Gastrocnemius medialis (tissue), 4 donors: ENCODE measurements at places on chromosomes 13 and 19. TPM values are rescaled to one million over a fixed set of nuclear protein-coding genes. Genes with fewer than 3 reads are reported as not detected.
A peak's percentile ranks its signal among the peaks of the same experiment; 100 is the strongest.

The C5AR1 gene
- 1.7 TPM for total RNA-seq

The LSR gene
- total RNA-seq: 5.4 TPM

The CYP2A6 gene
- not detected for total RNA-seq

The ZNF302 gene
- total RNA-seq: 21.3 TPM

GRCh38 chr19:12881172-12881808 is at the start of gene DNASE2:
Gene DNASE2, minus strand, starts transcription at chr19:12881449. Its CDS starts 74 bp downstream, at chr19:12881375.
- H3K27me3 ChIP-seq: peaks cover 15% of the 10 kb centered on the region
- H3K4me1 ChIP-seq: peaks cover 7% of the 10 kb centered on the region
- H3K4me3 ChIP-seq: peak within 1 kb of the TSS; percentile 81

DNA sequence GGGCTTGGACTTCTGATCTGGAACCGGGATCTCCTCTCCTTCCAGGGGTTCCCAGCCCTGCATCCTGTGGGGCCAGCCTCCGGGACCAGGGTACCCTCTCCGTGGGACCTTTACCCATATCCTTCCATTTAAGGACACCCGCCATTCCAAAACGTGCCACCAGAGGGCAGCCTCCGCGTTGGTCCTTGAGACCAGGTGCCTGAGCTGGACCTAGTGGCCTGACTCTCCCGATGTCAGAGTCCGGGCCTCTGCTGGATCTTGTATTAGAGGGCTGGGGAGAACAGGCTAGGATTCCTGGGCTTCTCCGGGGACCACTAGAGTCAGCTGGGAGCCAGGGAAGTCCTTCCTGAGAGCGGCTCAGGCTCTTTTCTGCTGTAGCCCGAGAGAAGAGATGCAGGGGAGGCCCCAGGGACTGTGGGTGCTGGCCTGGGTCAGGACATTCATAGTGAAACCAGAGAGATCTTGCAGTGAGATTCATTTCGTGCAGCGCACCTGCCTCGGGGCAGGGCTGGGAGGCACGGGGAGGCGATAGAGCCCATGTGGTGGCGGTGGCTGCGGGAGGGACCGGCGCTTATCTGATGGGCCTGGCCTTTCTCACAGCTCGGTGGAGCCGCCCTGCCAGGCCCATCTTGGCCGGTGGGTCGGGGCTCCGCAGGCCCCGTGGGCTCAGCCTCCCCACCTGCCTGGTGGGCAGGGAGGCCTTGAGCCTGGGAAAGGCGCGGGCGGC is 9.8 kb upstream of the SLC7A10 start:
- DNase-seq: peak; percentile 63
- no peak overlapping the region for H3K4me3 ChIP-seq
- H3K4me1 ChIP-seq: no peaks in the 10 kb centered on the region
- H3K27me3 ChIP-seq: no peaks in the 10 kb centered on the region

DNA sequence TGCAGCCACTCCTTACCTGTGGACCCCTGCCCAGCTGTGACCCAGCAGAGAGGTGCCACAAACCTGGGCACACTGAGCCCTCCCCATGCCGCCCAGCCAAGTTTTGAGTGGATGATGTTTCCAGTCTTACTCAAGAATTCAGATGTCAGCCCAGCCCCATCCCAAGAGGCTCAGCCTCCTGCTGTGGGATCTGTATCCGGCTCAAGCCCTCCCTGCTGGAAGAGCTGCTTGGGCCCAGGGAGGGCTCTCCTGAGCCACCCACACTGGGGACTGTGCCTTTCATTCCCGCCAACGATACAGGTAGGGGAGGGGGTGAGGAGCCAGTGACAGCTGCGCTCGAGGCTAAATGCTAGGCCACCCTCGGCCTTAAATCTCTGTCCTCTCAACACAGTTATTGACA is 5.9 kb upstream of the SLC7A9 start:
- H3K36me3 ChIP-seq: no peaks in the 10 kb centered on the region
- H3K27me3 ChIP-seq: no peaks in the 10 kb centered on the region
- DNase-seq: no peak
- H3K27ac ChIP-seq: no peak overlapping the region

- H3K36me3 ChIP-seq: no peaks in the 10 kb centered on the region
- no peak for DNase-seq
- no peaks in the 10 kb centered on the region for H3K4me1 ChIP-seq
- H3K27me3 ChIP-seq: no peaks in the 10 kb centered on the region
Measured at GRCh38 chr19:51253088-51253806, 2.4 kb downstream of the SIGLECL1 start.

GRCh38 chr19:6754653-6755463 is 12.4 kb downstream of the SH2D3A start:
- DNase-seq: no peak
- no peaks in the 10 kb centered on the region for H3K36me3 ChIP-seq
- no peak overlapping the region for H3K4me3 ChIP-seq
- H3K4me1 ChIP-seq: peaks cover 10% of the 10 kb centered on the region
- H3K27me3 ChIP-seq: no peaks in the 10 kb centered on the region
- no peak overlapping the region for H3K27ac ChIP-seq

GRCh38 chr19:51799034-51799773 is 4.2 kb downstream of the FPR3 start:
- H3K36me3 ChIP-seq: no peaks in the 10 kb centered on the region
- no peak overlapping the region for H3K4me3 ChIP-seq
- peak; percentile 40 for DNase-seq

GRCh38 chr13:41960637-41961465 is at the start of gene VWA8:
Gene VWA8, minus strand, starts transcription at chr13:41961109. Its CDS starts 94 bp downstream, at chr13:41961015.
- no peaks in the 10 kb centered on the region for H3K27me3 ChIP-seq
- peak within 1 kb of the TSS; percentile 90 for H3K27ac ChIP-seq
- peak within 1 kb of the TSS; percentile 92 for H3K4me3 ChIP-seq
- peaks cover 25% of the 10 kb centered on the region for H3K4me1 ChIP-seq

DNA sequence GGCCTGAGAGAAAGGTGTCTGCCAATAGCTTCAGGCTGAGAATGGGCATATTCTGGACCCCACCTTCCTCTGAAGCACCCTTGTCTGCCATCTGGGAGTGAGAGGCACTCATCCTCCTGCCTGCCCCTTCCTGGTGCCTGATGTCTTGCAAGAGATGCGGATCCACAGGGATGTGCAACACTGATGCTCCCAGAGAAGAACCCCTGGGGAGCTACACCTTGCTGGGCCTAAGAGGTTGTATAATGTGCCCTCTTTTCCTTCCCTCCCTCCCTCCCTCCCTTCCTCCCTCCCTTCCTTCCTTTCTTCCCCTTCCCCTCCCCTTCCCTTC is 34.6 kb downstream of the ADPRHL1 start:
- H3K27me3 ChIP-seq: no peaks in the 10 kb centered on the region
- DNase-seq: no peak
- H3K4me3 ChIP-seq: no peak overlapping the region

GRCh38 chr13:99288089-99288488 is 19.1 kb downstream of the GPR183 start:
- H3K27me3 ChIP-seq: no peaks in the 10 kb centered on the region
- peaks cover 37% of the 10 kb centered on the region for H3K4me1 ChIP-seq
- no peak overlapping the region for H3K4me3 ChIP-seq
- DNase-seq: no peak
- H3K36me3 ChIP-seq: no peaks in the 10 kb centered on the region

GRCh38 chr19:42191855-42192254 is 25.6 kb downstream of the DEDD2 start:
- no peaks in the 10 kb centered on the region for H3K4me1 ChIP-seq
- no peak for DNase-seq
- no peaks in the 10 kb centered on the region for H3K27me3 ChIP-seq
- no peaks in the 10 kb centered on the region for H3K36me3 ChIP-seq

DNA sequence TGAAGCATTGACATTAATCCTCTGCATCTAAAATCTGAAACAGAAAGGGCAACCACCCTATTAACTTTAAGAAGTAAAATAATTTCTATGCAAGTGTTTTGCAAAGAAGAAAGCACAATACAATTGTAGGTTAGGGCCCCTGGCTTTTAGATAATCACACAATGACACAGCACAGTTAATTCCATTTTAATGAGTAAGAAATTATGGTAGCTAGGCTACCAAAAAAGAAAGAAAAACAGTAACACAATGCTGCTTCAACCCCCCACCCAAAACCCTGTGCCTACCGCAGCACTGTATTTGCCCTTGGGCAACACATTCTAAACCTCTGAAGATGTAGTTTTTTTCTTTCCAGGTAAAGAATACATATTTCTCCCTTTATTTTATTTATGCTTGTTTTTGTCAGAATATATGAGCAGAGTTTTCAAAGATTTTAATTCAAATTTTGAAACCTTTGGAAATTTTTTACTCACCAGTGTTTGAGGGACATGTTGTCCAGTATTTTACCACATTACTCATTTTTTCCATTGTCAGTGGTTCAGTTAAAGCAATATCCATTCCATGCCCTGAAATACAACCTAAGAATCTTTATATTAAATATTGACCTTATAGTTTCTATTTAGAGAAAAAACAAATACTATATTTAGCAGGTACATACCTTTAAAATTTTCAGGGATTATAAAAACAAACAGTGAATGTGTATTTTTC is 21.1 kb downstream of the SOHLH2 start:
- no peak overlapping the region for H3K27ac ChIP-seq
- no peaks in the 10 kb centered on the region for H3K27me3 ChIP-seq
- H3K36me3 ChIP-seq: no peaks in the 10 kb centered on the region
- no peaks in the 10 kb centered on the region for H3K4me1 ChIP-seq

- H3K36me3 ChIP-seq: no peaks in the 10 kb centered on the region
- no peak overlapping the region for H3K27ac ChIP-seq
- H3K4me1 ChIP-seq: no peaks in the 10 kb centered on the region
- no peak for DNase-seq
- H3K27me3 ChIP-seq: no peaks in the 10 kb centered on the region
Measured at GRCh38 chr19:51546650-51547396, 15.4 kb upstream of the SIGLEC6 start.

- no peaks in the 10 kb centered on the region for H3K36me3 ChIP-seq
- no peak overlapping the region for H3K4me3 ChIP-seq
- no peak overlapping the region for H3K27ac ChIP-seq
- no peak for DNase-seq
- no peaks in the 10 kb centered on the region for H3K27me3 ChIP-seq
Measured at GRCh38 chr13:51811046-51811445, 7.1 kb upstream of the DHRS12 start.
